ENCODE measurements at places on chromosomes 3 and 15.

- no peak for DNase-seq
Observed at GRCh38 chr3:134938029-134938525, 143.0 kb downstream of the EPHB1 start.

DNA sequence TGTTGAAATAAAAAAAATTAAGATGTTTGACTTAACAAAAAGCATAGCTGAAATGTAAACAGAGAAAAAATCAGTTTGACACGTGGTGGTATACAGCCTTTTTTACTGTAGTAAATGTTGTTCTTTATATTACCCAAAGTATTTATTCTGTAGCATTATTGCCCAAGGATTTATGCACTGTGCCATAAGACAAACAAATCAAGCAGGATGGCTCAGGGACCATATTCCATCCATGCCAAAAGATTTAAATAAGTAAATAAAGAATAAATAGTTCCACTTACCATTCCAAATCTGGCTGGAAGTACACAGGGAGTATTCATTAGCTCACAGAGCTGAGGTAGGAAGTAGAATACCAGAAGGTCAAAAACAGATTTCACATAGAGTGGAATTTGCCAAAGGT, 666.7 kb upstream of the CADM2 start:
- no peak for DNase-seq

- peak; percentile 79 for DNase-seq
Observed at GRCh38 chr3:133040696-133041523, 2.7 kb downstream of the TMEM108 start.

DNA sequence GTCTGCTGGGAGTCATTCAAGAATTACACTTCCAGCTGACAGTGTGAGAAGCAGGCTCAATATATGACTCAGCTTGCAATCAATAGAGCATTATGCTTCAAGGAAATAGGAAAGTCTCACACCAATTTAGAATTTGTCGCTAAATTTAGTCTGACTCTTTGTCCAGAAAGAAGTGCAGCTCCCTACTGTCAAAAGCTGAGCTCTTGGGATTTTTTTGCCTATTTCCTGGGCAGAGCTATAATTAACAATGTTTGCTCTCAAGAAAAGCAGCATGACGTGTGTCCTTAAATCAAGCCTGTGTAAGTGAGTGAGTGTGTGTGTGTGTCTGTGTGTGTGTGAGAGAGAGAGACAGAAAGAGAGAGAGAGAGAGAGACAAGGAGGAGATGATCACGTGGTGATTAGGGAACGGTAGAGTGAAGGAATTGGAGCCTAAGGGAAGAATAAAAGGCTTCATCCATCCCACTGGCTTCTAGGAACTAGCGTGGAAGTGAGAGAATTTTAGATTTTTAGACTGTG, 16.4 kb upstream of the SLC35G2 start:
- DNase-seq = peak; percentile 43

GRCh38 chr3:24450160-24450907, 44.3 kb downstream of the THRB start:
- no peak for DNase-seq

GRCh38 chr15:99212406-99212805, 37.0 kb downstream of the TTC23 start:
- peak; percentile 83 for DNase-seq

GRCh38 chr3:182527745-182528144, 265.6 kb upstream of the ATP11B start:
- peak; percentile 34 for DNase-seq

- DNase-seq = peak; percentile 94
Observed at GRCh38 chr15:99249270-99249841, at the start of gene TTC23. Gene TTC23 (minus strand): TSS chr15:99249581. CDS start chr15:99228712, 20,869 bp downstream.

- DNase-seq = no peak
Observed at GRCh38 chr3:188660415-188660814, 506.5 kb downstream of the LPP start.

GRCh38 chr15:46696281-46696680, 1021.0 kb upstream of the SEMA6D start:
- DNase-seq = no peak

DNA sequence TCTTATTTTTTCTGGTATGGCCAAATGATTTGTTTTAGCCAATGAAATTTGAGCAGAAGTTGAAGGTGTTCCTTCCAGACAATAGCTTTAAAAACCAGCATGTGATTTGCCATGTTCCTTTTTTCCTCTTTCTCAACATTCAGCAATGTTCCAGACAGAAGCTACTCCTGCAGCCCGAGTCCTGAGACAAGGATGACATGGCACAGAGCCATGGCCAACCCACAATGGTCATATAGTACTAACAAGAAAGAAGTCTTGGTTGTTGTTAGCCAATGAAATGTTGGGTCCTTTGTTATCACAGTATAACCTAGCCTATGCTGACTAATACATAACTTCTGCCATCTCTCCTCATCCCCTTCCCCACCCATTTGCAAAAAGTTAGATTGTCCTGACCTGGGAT, 211.1 kb upstream of the STT3B start:
- no peak for DNase-seq

DNA sequence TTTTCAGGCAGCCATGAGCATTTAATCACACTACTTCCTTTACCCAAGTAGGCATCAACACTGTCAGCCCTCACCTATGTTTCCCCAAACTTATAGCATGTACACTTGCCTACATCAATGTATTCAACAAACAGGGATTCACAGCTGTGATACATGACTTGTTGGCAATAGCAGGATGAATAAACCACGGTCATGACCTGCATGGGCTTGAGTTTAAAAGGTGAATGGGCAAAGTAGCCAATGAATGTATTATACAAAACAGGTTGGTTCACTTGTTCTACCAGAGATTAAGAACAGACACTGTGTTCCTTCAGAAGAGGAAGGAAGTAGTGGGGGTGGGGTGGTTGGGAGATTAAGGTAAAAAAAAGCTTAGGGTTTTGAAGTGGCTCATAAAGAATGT, 861.9 kb upstream of the SEMA6D start:
- DNase-seq = no peak

GRCh38 chr3:189355481-189356201, 183.9 kb downstream of the TPRG1 start:
- peak; percentile 67 for DNase-seq

DNA sequence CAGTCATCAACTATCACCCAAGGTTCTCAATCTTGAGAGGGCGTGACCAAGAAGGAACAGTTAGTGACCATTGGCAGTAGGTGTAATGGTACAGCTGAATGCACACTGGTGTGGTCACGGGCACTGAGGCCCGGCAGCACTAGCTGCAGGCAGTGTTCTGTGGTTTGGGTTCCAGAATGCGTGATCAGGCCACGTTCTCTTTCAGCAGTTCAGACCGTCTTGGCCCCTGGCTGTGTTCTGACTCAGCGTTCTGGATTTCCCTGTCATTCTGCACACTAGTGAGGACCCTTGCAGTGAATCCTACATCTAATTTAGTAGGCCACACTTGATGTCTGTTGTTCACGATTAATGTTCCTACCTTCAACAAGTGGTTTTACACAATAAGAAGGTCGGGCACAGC, 220.5 kb upstream of the SLCO3A1 start:
- DNase-seq = no peak

GRCh38 chr3:56398659-56399058, 69.6 kb downstream of the ERC2 start:
- no peak for DNase-seq

DNA sequence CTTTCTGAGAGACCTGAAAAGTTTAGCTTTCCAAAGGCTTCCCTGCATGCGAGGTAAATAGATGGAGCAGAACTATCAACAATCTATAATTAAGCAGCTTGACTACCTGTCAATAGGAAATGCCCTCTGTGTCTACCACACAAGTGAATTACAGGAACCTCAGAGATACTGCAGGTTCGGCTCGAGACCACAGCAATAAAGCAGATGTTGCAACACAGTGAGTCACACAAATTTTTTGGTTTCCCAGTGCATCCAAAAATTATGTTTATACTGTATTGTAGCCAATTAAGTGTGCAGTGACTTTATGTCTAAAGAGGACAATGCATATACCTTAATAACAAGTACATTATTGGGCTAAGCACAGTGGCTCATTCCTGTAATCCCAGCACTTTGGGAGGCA, 252.0 kb downstream of the UBE2E2 start:
- DNase-seq = peak; percentile 84

DNA sequence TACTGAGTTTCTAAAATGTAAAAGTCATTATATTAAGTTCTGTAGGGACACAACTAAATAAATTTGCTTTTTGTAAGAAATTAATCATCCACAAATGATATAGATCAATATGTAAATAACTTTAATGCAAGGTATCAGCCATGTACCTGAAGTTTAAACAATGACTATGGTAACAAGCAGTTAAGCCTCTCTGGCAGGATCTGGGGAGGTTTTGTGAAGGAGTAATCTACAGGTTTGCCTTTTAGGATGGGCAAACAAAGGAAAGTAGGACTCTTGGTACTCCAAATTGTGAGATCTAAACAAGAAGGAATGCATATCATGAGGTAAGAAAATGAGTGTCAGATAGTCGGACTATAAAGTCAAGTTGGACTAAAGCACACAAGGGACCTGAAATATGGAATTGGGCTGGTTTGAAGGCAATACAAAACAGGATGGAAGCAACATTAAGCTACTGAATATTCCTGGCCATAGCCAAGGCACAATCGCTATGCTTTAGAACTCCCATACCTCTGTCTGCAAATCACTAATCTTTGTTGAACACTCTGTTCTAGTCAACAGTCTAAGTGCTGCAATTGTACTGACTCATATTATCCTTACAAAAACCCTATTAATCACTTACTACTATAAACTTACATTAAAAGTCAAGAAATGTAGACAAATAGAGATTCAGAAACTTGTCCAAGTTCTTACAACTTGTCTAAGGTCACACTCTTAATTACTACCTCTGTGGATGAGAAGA, 412.8 kb downstream of the DIPK2A start:
- DNase-seq = no peak

DNA sequence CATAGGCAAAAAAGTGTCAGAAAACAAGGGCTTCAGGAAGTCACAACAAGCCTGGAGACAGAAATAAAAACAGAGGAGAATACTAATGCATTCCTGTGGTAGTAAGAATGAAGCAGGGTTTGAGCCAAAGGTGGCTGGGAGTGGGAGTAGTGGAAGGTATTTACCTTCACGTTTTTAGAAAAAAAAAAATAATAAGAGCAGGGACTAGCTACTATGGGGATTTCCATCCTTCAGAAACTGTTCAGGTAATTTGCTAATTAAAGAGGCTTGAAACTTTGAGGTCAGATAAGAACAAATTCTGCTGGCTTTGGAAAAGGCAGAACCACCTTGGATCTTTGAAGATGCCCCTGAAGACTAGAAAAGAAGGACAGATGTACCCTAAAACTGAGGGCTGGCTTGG, 18.4 kb downstream of the ILDR1 start:
- no peak for DNase-seq

GRCh38 chr15:80992441-80992840, 2.8 kb upstream of the MESD start:
- no peak for DNase-seq

- DNase-seq = no peak
Observed at GRCh38 chr3:159480046-159480445, 508.6 kb upstream of the IL12A start.

DNA sequence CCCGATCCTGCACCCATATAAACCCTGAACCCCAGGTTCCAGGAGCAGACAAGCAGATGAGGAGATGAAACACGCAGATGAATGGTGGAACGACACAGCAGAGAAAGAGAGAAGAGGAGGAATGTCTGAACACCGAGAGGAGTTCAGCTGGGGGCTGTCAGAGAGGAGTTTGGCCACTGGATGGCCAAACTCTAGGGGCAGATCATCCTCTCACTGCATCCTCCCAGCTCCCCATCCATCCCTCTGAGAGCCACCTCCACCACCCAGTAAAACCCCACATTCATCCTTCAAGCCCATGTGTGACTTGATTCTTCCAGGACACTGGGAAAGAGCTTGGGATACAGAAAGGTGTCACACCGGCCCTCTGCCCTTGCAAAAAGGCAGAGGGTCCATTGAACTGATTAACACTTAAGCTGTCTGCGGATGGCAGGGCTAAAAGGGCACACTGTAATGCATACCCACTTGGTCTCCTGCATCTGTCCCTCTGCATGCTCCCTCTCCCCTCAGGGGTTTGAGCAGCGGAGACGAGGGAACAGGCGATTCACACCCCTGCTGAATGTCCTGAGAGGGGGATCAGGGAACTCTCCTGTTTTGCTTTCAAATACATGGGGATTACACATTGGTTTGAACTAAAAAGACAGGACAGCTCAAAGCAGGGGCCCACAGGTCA, 53.8 kb downstream of the TMED3 start:
- no peak for DNase-seq

DNA sequence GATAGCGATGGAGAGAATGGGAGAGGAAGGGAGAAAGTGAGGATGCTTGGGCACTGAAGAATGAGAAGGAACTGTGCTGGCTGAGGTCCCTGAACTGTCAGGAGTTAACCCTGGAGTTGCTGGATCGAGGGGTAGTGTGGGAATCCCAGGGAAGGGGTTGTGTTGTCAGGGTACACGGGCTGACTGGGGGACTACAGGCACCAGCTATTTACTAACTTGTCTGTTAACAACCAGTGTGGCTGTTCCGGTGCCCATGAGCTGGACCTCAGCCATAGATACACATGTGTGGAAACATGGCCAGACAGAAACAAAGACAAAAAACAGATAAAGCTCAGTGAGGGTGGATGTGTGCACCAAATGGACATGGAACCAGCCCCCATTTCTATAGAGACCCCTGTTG, 55.1 kb downstream of the GASK1A start:
- no peak for DNase-seq

DNA sequence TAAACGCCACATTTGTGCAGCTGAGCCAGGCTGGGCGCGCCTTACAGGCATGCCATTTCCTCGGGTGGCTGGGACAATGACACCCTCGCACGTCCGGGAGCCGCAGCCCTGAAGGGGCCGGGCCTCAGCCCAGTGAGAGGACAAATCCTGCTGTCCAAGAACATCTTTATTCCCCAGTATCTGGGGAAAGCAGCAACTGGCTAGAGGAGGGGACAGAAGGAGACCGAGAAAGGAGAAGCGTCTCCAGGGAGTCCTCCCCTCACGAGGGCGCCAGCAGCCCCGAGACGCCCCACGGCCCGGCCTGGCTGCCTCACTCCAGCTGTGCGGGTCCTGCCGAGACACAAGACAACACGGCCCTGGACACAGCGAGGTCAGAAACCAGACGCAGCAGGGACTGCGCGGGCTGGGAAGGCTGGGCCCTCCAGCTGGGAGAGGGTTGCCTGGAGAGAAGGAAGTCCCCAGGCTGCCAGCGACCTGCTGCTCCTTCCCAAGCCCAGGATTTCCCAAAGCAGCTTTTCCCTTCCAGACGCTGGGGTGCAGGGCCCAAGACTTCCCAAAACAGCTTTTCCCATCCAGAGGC, 130.2 kb downstream of the CHSY1 start:
- peak; percentile 72 for DNase-seq

DNA sequence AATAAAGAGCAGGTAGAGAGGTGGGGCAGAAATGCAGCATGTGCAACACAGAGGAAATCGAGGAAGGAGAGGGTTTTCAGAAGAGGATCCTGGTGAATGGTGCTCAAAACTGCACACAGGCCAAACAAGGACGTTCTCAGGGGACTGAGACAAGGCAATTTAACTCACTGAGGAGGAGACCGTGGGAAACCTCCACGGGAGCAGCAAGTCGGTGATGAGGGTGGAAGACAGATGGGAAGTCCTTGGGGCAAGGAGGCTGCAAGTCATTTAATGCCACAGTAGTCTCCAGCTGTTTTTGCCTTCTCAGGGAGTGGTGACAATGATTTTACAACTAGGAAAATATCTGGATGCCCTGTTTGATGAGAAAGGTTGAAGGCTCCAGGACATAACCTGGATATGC, 11.5 kb upstream of the PDIA5 start:
- no peak for DNase-seq

- DNase-seq = no peak
Observed at GRCh38 chr15:90840954-90841353, 27.4 kb upstream of the FURIN start.

Data from fibroblast of skin of back (primary cell).